ENCODE measurements at places on chromosomes 7 and 10.

DNA sequence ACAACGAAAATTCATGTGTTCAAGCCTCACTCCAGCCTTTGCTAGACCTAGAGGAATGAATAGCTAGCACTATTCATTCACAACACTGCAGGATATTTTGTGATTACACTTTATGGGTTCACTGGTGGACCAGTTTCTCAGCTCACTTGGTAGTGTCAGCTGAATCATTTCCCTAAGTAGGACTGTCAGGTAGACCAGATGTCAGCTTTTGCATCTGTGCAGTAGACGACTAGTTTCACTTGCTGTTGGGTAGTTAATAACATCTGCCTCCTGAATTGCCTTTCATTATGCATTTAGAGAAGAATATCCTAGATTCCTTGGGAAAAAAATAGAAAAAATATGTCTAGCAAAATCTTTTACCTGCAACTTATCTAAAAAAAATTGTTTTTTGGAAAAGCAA, 296.4 kb downstream of the ADARB2 start:
- no peak for DNase-seq

DNA sequence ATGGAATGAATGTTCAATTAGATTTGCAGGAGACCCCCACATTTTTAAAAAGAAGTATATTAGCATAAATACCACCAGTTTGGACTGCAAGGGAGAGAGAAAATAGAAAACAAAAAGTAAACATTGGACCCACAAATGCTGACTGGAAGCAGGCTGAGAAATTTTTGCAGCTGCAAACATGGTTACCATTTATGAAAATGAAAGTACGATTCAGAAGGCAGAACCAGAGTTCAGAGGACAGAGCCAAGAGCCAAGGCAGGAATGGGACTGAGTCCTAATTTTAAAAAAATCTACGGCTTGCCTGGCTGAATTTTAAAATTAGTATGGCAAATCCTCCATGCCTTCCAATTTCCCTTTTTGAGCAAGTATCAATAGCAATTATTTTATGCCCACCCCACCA, 74.6 kb upstream of the NPS start:
- DNase-seq: no peak

DNA sequence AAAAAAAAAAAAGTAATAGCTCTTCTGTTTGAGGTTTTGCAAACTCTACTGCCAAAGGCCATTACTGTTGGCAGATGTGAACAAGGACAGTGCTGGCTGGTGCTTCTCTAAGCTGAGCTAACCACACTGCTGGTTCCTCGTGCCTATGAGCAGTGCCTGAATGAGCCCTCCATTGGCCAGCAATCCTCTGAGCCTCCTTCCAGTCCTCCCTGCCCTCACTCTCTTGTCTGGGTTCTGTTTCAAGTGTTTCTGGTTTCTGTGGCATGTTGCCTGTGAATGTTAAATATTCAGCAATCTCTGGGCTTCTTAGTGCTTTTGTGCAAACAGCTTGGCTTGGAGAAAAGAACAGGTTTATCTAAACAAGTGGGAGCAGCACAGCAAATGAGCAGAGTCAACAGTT, 161.3 kb upstream of the AUTS2 start:
- no peak for DNase-seq

DNA sequence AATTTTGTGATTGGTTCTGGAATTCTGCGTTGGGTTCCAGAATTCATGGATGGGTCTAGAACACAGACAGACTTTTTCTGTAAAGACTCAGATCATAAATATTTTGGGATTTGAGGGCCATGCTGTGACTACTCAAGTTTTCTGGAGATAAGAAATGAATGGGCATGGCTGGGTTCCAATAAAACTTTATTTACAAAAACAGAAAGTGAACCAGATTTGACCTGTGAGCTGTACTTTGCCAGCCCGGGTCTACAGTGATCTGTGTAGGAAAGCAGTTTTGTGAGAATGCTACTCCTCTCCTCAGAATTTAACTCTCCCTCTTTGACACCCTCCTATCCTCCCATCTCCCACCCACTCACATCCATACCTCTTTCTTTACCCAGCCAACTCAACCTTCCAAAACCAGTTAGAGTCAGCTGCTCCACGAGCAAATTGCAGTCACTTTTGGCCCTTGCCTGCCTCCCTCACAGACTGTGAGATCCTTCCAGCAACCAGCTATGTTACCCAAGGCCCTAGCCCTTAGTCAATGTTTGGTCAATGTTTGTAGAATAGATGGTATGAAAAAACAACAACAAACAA, 312.8 kb upstream of the ZMIZ1 start:
- no peak for DNase-seq

DNA sequence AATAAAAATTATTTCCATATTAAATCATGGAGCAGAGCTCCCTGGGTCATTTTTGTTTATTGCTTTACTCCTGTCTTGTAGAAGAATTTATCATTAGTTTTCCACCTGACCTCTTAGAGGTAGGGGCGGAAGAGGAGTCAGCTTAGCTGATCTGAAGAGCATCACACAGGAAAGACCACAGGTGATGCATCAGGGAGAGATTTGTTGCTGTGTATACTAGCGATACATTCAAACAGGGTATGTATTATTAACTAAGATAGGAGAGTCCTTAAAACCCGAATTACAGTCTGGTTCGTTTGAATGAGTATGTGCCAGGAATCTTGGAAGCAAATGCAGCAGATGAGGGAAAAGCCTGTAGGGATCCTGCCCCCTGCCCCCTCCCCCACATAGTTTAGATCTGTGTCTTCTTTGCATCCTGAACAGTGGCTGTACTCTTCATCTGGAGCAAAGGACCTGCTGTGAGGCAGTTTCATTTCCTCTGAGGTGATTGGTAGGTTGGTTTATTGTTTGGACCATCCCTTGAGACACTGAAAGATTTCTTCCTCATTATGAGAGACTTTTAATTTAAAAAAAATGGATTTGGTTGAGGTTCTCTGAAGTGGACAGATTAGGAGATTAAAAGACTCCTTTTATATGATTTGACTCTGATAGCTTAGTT, 177.0 kb downstream of the SND1 start:
- no peak for DNase-seq

- no peak for DNase-seq
Observed at GRCh38 chr10:123637326-123637880, 28.8 kb upstream of the GPR26 start.

GRCh38 chr10:29920408-29921070, 138.8 kb downstream of the JCAD start:
- no peak for DNase-seq
